ENCODE measurements at places on chromosomes 7 and 10.
A peak's percentile ranks its signal among the peaks of the same experiment; 100 is the strongest.

DNA sequence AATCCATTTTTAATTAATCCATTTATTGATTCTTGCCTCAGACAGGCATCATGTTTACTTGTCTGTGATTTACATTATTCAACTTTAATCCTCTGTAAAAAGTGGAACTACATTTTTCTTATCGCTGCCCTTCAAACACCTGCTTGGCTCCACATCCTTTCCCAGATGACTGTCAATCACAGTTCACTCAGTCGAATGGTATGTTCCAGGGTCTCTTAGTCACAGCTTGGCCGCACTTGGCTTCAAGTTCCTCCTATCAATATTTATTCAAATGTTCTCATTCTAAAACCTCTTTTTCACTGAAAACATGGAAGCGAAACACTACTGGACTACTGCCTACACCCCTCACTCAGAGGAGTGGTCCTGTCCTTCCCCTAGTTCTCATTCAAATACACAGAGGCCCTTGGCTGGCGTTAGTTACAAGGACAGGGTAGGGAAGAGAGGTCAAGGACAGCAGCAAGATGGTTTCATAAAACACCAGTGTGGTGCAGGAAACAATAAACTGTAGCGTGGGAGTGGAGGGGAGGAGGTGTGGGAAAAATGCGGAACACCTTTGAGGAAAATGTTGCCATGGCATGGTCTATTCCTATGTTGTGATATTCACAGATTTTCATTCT, 143.2 kb downstream of the USP6NL start:
- DNase-seq: no peak

DNA sequence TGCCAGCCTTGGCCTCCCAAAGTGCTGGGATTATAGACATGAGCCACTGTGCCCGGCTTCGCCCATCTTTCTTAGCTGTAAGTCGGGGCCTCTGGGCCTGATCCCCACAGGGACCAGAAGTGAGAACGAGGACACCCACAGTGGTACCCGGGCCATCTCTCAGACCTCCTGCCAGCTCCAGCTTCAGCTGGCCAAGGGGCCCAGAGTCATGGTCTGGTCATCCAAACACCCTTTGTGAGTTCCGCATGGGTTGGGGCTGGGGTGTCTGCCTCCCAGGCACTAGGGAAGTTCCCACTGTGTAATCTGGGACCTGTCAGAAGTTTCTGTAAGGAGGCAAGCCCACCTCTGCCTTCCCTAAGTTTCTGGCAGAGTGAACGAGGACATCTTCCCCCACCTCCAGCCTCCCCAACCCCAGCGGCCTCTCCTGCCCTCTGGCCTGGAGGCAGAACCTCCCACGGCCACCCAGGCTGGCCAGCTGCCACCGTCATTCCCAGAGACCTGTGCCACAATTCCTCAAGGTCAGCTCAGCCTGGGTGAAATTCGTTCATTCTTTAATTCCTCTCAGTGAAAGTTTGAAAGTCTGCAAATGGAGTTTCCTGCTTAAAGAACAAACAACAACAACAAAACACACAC, 19.5 kb upstream of the FOXL3 start:
- no peak for DNase-seq

GRCh38 chr10:70528741-70529362, 50.3 kb downstream of the PALD1 start:
- DNase-seq: no peak

DNA sequence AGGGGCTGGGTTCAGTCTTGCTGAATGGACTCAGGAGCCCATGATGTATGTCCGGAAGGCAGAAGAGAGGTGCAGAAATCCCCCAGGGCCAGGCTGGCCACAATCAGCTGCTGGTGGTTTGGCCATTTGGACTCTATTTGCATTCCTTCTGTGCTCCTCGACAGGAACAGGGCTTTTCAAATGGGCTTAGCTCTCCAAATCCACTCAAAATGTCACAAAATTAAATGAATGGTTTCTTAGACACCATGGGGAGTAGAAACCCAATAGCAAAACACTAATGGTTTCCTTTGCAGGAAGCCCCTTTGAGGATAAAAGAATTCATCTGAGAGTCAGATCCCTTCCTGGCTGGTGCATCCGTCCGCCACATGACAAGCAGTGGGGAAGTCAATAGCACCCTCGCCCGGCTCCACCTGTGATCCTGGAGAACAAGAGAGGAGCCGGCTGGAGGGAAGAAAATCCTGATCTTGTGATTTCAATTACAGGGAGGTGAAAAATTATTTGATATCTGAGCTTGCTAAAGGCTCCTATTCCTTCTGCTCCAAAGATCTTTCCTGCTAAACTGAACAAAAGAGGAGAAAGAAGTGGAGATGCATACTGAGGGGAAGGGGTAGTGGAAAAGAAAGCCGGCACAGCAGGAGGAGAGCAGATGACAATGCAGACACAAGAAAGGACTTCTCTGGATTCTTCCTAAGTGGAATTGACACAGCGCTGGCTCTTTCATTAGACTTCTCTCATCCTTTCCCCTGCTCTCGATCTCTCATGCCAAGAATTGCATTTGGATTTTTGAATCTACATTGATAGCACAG, 190.7 kb downstream of the C7orf25 start:
- no peak for DNase-seq

- no peak for DNase-seq
These were observed 65.9 kb downstream of the CLIP2 start for GRCh38 chr7:74355091-74355490.

GRCh38 chr7:3245077-3245476, 56.0 kb upstream of the SDK1 start:
- no peak for DNase-seq

- DNase-seq: no peak
These were observed 954.9 kb downstream of the CNTNAP2 start for GRCh38 chr7:147071536-147071935.

DNA sequence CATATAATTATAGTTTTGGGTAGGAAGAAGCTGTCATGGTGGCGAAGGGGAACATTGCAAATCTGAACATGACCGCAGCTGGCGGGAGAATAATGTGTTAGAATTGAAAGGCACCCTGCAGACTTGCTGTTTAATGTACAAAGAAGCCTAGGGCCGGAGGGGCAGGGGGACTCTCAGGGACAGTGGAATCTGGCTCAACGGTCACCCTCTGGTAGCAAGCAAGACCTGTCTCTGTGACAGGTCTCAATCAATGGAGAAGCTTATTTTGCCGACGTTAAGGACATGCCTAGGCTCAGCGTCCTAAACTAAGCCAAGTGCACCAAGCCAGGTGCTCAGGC, 177.3 kb downstream of the NSUN6 start:
- DNase-seq: no peak

- DNase-seq: no peak
These were observed 131.9 kb downstream of the SDK1 start for GRCh38 chr7:3432911-3433310.

DNA sequence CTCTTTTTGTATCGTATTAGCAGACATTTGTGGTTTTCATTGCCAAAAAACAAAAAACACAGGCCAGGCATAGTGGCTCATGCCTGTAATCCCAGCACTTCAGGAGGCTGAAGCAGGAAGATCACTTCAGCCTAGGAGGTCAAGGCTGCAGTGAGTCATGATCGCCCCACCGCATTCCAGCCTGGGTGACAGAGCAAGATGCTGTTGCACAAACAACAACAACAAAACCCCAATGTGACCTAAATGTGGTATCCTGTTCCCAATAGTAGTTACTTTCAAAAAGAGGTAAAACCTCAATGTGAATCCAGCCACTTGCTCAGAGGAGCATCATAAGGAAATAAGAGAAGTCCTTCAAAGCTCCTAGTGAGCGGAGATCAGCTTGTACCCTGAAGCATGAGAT, 45.8 kb upstream of the SKAP2 start:
- DNase-seq: no peak

GRCh38 chr7:104931181-104931781, 82.7 kb upstream of the KMT2E start:
- DNase-seq: no peak

- DNase-seq: no peak
These were observed 6.0 kb downstream of the ATP6V1F start for GRCh38 chr7:128868624-128869137.

- no peak for DNase-seq
These were observed 384.4 kb upstream of the SHH start for GRCh38 chr7:156196649-156197048.

- DNase-seq: no peak
These were observed 20.4 kb upstream of the PIK3AP1 start for GRCh38 chr10:96740579-96741281.

GRCh38 chr7:44276571-44277221, 48.7 kb downstream of the CAMK2B start:
- DNase-seq: no peak

GRCh38 chr7:46494441-46494840, 573.4 kb upstream of the IGFBP3 start:
- DNase-seq: no peak

GRCh38 chr7:63925626-63926460, 72.8 kb upstream of the ZNF722 start:
- peak; percentile 84 for DNase-seq

GRCh38 chr10:124728830-124729661, 15.1 kb downstream of the FAM53B start:
- DNase-seq: no peak

GRCh38 chr10:1117651-1118050, 61.5 kb downstream of the WDR37 start:
- no peak for DNase-seq

DNA sequence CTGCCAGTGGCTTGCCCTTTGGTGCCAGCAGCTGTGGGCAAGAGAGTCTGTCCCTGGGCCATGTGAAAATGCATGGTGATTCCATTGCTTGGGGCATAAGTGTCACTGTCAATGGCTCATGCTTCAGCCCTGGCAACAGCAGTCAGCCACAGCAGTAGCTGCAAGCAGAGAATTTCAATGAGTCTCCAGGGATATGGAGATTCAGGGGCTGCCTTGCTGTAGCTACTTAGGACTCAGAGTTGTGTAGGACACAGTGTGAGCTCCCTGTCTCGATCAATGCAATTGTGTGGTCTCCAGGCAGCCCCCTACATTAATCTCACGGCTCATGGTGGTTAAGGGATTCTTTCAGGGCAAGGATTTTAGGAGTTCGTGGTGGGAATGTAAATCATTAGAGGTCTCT, 126.3 kb upstream of the STARD3NL start:
- DNase-seq: no peak

- DNase-seq: no peak
These were observed 141.8 kb downstream of the C7orf25 start for GRCh38 chr7:42770114-42770513.

DNA sequence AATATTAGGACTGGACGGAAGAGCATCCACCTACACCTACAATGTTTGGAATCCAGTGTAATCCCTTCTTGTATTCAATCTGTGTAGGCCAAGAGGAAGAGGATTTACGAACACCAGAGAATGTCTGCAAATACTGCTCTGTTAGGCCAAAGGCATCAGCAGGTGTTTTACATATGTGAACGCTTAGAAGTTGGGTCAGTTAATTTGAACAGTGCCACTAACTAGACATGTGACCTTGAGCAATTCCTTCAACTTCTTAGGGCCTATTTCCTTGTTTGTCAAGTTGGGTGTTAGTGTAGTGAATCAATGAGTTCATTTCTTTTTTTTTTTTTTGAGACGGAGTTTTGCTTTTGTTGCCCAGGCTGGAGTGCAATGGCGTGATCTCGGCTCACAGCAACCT, 35.4 kb downstream of the MYPN start:
- DNase-seq: no peak
